Pericardium fibroblast (primary cell): ENCODE measurements at places on chromosomes 4 and X. TPM values are rescaled to one million over a fixed set of nuclear protein-coding genes. Genes with fewer than 3 reads are reported as not detected.

MTTP gene
- under 0.01 TPM in 1 of 2 replicates, not detected in the other for total RNA-seq

ASB12 gene
- not detected in 2 replicates for total RNA-seq

PRDM5 gene
- total RNA-seq: 5.8 and 12.1 TPM in 2 replicates

ITGB1BP2 gene
- 0.23 and 2.0 TPM in 2 replicates for total RNA-seq

NUDT10 gene
- 2.0 and 3.0 TPM in 2 replicates for total RNA-seq

VGLL1 gene
- total RNA-seq: not detected in 2 replicates

SPON2 gene
- 570 and 577 TPM in 2 replicates for total RNA-seq

GRSF1 gene
- total RNA-seq: 77.7 and 78.7 TPM in 2 replicates

ARHGAP6 gene
- 25.9 and 29.2 TPM in 2 replicates for total RNA-seq

JCHAIN gene
- 0.35 TPM in 1 of 2 replicates, not detected in the other for total RNA-seq

JAKMIP1 gene
- total RNA-seq: not detected in 2 replicates

CABS1 gene
- total RNA-seq: not detected in 2 replicates

VSIG4 gene
- not detected in 2 replicates for total RNA-seq

MAGEC3 gene
- not detected in 2 replicates for total RNA-seq

TLR7 gene
- not detected in 2 replicates for total RNA-seq

SPANXA1 gene
- total RNA-seq: not detected in 2 replicates
